ENCODE measurements at places on chromosomes 2 and 18. TPM values are rescaled to one million over a fixed set of nuclear protein-coding genes. Genes with fewer than 3 reads are reported as not detected.

- DNase-seq = no peak
Measured at GRCh38 chr2:201794294-201794693, 12.0 kb upstream of the CDK15 start.

- DNase-seq = no peak
Measured at GRCh38 chr2:29000956-29001355, 19.9 kb downstream of the TOGARAM2 start.

DNA sequence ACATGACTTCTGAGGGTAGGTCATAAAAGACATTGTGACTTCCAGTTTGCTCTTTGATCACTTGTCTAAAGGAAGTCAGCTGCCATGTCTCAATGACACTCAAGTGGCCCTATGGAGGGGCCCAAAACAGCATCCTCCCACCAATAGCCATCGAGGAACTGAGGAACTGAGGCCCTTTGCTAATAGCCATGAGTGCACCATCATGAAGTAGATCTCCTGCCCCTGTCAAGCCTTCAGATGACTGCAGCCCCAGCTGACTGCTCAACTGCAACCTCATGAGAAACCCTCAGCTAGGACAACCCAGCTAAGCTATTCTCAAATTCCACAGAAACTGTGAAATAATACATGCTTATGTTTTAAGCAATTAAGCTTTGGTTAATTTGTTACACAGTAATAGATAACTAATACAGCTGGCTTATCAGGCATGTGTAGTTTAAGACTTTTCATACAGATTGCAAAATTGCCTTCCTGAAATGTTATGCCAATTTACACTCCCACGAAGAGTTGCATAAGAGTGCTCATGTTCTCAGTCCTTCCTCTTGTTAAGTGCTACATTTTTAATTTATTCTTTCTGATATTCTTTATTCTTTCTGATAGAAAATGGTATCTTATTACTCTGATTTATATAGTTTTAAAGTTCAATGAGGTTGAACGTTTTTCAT lies 105.6 kb upstream of the NDUFV2 start:
- no peak for DNase-seq

SIGLEC15 gene
- polyA plus RNA-seq = 1.0 TPM

FAM161A gene
- 34.0 TPM for polyA plus RNA-seq

ZSWIM2 gene
- not detected for polyA plus RNA-seq

- no peak for DNase-seq
Measured at GRCh38 chr2:168565512-168565911, 109.4 kb downstream of the CERS6 start.

C2orf78 gene
- polyA plus RNA-seq = not detected

CELF4 gene
- 2.3 TPM for polyA plus RNA-seq

CDH2 gene
- polyA plus RNA-seq = 84.8 TPM

GRCh38 chr2:187102381-187102780 lies 253.4 kb upstream of the ZSWIM2 start:
- no peak for DNase-seq

SLC19A3 gene
- 11.0 TPM for polyA plus RNA-seq

GRCh38 chr2:240615396-240615795 lies 9.9 kb upstream of the GPR35 start:
- no peak for DNase-seq

TFPI gene
- 52.7 TPM for polyA plus RNA-seq

STON1 gene
- 31.8 TPM for polyA plus RNA-seq

GRCh38 chr2:144213797-144214196 lies 306.1 kb downstream of the ZEB2 start:
- no peak for DNase-seq

DNA sequence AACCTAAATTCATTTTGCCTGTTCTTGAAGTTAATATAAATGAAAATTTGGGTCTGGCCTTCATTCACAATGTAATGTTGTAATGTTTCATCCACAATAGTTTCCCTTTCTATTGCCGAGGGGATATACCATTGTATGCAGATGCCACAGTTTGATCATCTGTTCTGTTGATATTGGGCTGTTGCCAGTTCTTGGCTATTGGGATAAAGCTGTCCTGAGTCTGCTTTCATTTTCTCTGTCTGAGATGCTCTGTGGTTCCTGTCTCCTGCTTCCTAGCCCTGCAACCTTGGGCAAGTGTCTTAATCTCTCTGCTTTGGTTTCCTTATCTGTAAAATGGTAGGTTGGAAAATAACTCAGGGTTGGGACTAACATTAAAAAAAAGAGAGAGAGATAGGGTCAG lies 25.2 kb downstream of the B3GNT2 start:
- no peak for DNase-seq

LYG2 gene
- polyA plus RNA-seq = not detected

DSC2 gene
- 10.4 TPM for polyA plus RNA-seq

- DNase-seq = no peak
Measured at GRCh38 chr2:159875083-159875482, 77.1 kb upstream of the CD302 start.

SERPINB3 gene
- 0.17 TPM for polyA plus RNA-seq

- DNase-seq = no peak
Measured at GRCh38 chr2:15769676-15770547, 170.4 kb upstream of the MYCN start.

CHCHD5 gene
- 19.7 TPM for polyA plus RNA-seq

- DNase-seq = no peak
Measured at GRCh38 chr2:72173640-72174321, 26.1 kb upstream of the CYP26B1 start.

KIF1A gene
- 7.4 TPM for polyA plus RNA-seq

MDH1 gene
- 346 TPM for polyA plus RNA-seq

GRCh38 chr2:16728351-16729136 lies 62.9 kb upstream of the CYRIA start:
- DNase-seq = no peak

DNA sequence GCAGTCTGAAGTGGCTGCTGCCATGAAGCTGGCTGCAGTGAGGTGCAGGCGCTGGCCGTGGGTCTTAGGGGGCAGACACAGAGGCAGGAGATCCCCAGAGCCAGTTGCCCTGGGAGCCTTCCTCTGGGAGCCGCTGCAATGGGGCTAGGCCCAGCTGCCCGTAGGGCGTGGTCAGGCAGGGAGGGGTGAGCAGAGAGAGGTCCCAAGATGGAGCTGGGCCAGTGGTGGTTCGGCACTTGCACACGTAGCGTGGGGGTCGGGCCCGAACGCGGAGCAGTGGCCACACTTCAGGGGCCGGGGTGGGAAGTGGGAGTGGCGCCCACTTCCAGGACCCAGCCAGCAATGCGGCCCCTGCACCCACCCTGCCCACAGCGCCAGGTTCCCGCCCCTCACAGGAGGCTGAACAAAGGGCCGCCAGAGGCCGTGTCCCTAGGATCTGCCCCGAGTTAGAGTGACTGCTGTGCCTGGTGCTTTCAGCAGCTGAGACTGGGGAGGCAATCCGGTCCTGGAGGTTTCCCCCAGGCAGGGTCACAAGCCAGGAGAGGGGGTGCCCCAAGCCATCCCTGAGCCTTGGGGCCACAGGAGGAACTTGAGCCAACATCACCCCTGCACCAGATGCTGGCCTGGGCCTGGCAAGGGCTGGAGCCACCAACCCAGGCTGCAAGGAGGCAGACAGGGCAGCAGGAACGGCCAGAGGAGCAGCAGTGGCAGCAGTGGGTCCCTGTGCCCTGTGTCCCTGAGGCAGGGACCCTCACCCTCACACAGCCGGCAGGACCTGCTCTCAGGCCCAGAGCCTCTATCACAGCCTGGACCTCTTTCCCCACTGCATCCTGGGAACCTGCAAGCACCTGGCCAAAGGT lies 21.3 kb upstream of the SP140L start:
- no peak for DNase-seq

DNA sequence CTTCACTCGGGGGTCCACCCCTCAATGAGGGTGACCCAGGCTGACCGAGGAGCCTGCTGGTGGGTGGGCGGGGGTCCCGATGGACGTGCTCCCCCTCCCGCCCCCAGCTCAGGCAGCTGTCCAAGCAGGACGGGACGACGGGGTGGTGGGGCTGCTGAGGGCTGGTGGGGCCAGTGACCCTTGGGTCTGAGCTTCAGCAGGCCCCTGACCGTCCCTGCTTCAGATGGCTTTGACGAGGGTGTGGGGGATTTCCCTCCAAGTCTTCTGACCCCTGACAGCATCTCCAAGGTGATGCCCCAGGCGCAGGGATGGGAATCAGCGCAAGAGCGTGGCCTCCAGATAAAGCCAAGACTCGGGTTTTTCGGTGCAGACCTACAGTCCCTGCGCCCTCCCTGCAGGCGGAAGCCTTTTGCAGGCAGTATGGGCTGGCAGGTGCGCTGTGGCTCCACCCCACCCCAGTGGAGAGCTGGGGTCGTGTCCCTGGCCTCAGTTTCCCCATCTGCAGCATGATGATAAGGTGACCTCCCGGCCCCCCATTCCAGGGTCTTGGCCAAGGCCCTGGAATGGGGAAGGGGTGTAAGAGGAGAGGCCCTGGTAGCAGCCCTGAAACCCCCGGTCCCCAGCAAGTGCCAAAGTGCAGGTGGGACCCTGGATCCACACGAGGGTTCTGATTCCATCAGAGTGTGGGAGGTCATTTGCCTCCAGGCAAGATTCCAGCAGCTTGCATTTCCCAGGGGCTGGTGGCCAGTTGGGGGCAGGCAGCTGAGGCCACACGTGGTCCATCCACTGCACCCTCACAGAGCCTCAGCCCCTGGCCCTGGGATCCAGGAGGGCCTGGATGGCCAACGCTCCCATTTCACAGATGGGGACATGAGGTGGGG lies 8.7 kb downstream of the CROCC2 start:
- no peak for DNase-seq

DNA sequence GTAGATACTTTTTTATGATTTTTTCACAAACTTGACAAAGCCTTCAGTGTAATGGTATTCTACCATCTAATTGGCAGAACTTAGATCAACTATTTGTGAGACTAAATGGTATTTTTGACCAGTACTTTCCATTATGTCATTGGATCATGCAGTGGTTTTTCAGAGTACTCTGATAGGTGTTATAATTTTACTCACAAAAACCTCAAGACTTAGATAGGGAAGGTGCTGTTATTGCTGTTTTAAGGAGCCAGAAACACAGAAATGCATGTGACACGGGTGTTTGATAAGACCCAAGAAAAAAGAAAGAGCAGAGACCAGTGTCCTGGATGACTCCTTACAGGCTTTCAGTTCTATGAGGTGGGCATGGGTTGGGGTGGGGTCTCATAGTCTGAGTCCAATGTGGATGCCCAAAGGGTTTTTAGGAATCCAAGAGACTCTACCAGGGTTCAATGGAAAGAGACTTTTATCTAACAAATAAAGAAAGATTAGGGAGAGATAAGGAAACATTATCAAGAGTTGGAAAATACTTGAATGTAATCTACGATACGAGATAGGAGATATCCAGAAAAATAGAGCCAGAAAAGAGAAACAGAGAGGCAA lies 31.3 kb downstream of the SP140 start:
- DNase-seq = no peak

DNA sequence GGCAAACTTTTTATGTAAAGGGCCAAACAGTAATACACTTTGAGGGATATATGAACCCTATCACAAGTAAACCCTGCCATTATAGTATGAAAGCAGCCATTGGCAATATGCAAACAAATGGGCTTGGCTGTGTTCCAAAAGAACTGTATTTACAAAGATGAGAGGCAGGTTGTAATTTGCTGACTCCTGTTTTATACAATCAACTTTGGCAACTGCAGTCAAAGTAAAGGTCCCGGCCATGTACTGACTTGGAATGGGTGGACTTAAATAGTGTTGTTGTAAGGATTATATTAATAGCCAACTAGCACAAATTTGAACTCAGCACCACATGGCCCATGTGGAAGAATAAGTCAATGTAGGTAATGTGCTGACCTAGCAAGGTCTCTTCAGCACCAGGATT lies 223.4 kb downstream of the WDPCP start:
- no peak for DNase-seq

DDX1 gene
- 128 TPM for polyA plus RNA-seq

SERPINB13 gene
- not detected for polyA plus RNA-seq

DNA sequence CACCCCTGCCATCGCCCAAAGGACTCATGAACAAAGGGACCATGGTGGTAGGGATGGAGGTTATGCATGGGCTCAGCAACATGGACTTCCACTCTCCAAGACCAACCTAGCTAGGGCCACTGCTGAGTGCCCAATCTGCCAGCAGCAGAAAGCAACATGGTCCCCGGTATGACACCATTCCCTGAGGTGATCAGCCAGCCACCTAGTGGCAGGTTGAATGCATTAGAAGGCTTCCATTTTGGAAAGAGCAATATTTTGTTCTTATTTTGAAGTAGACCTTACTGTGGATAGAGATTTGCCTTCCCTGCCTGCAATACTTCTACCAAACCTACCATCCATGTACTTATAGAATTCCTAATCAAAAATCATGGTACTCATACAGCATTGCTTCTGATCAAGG lies 99.8 kb downstream of the METTL4 start:
- no peak for DNase-seq

DNA sequence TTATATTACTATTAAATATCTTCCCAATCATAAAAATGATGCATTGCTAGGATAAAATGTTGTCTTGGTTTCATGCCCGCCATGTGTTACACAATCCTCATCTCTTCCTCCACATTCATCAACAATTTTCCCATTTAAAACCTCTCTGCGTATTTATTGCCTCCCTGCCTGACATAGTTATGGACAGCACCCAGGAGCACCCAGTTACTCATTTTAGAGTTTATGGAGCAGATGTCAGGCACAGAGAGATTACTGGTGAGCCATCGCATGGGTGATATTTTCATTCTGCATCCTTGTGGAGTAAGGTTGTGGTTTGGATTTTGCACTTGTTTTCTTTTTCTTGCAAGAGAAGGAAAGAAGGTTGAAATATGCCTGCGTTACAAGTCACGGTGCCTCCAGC lies 116.7 kb upstream of the NPAS2 start:
- no peak for DNase-seq

DNA sequence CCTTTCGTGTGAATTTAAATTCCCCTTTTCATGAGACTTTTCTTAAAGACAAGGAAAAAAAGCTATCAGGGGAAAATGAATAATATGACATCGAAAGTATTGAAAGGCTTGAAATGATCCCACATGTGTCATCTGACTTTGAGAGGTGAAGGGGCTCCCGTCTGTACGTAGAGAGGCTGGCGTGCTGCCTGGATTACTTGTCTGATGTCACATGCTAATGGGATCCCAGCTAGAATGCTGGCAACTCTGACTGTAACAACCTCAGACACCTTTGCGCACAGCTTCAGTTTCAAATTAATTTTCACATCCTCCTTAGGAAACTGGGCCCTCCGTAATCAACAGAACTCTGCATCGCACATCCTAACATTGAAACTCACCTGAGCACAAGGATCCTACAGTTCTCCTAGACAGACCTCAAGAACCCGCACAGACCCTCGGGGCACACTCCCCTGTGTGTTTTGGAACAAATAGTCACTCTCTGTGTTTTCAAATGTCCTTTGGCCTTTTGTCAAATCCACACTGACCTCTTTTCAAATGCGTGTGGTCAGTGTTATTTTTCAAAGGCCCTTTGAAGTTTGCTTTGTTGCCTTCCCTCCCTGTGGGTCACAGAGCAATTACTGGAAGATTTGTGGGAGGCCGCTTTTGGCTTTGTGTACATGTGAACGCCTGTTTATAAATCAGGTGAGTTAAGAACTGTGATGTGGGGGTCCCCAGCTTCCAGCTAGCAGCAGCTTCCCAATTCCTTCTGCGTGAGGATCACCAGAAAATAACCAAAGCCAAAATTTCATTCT lies 65.9 kb downstream of the IL1R2 start:
- DNase-seq = no peak

All from left renal pelvis (tissue), 4 donors.